ENCODE measurements at places on chromosomes 12 and 14.
A peak's percentile ranks its signal among the peaks of the same experiment; 100 is the strongest.

DNA sequence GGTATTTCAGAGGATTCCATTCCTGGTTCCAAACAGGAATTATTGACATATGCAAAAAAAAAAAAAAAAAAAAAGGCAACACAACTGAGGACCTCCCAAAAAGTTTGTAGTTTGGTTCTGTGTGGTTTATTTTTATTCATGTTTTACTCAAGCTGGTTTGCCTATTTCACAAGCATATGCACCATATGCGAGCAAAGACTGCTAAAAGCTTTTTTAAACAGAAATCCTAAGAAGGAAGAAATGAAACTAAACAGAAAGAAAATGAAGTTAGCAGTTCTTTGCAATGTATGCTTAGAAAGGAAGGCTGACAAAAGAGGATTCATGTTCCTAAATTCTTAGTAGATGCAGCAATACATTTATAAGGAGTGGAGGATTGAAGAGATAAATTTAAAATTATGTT is 487.6 kb upstream of the FLRT2 start:
- no peak for DNase-seq

DNA sequence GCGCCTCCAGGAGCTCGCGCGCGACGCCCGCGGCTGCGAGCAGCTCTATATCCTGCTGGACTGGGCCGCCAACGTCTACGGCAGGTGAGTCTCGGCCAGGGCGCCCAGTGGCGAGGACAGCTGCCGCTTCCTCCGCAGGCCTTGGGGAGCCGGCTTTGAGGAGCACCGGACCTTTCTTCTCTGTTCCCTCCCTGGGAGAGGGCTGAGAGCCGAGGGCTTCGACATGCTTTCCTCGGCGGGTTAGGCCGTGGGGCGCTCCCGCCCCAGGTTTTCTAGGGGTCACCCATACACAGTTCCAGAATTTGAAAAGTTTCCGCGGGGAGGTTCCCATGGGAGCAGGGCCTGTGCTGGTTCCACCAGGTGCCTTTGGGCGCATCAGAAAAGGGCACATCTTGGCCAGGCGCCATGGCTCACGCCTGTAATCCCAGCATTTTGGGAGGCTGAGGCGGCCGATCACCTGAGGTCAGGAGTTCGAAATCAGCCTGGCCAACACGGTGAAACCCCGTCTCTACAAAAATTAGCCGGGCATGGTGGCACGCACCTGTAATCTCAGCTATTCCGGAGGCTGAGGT is 8.2 kb downstream of the EXOC3L4 start:
- no peak for DNase-seq

- DNase-seq, result peak; percentile 66
Measured at GRCh38 chr14:37599507-37600368, 4.3 kb downstream of the TTC6 start.

DNA sequence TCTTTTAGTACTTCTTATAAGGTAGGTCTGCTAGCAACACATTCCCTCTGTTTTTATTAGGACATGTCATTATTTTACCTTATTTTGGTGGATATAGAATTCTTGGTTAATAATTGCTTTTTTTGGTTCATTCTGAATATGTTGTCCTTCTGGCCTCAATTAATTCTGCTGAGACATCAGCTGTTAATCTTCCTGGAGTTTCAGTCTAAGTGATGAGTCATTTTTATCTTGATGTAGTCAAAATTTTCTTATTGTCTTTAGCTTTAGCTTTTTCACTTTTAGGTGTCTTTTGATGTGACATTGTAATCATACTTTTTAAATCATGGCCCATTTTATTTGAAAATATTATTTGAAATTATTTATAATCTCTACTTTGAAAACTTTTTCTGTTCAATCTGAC is 104.9 kb upstream of the PMCH start:
- no peak for DNase-seq

DNA sequence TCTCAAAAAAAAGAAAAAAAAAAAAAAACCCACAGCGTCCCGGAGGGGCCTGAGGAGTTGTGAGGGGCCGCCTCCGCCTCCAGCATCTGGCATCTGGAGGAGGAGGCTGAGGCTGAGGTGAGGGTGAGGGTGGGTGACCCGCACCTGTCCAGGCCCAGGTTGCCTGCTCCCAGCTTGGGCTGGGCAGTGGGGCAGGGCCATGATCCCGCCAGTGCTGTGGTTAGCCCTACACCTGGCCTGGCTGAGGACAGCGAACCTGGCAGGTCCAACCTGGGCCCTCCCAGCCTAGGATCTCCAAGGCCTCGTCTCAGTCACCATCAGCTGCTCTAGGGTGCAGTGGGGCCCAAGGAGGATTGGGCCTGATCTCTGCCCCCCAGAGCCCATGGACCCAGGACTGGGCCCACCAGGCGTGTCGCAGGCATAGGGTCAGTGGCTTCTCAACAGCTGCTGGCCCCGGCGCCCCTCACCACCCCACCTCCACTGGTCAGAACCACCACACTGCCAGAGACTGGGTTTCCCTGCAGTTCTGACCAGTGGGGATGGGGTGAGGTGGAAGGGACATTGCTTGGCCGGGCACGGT is 36.3 kb upstream of the RCOR1 start:
- no peak for DNase-seq

DNA sequence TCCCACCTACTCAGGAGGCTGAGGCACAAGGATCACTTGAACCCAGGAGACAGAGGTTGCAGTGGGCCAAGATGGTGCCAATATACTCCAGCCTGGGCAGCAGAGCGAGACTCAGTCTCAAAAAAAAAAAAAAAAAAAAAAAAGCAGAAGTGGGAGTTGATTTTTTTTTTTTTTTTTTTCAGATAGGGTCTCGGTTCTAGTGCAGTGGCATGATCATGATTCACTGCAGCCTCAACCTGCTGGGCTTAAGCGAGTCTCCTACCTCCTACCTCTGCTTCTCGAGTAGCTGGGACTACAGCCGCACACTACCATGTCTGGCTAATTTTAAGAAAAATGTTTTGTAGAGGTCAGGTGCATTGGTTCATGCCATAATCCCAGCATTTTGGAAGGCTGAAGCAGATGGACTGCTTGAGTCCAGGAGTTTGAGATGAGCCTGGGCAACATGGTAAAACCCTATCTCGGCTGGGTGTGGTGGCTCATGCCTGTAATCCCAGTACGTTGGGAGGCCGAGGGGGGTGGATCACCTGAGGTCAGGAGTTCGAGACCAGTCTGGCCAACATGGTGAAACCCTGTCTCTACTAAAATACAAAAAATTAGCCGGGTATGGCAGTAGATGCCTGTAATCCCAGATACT is 16.3 kb upstream of the HSP90AA1 start:
- no peak for DNase-seq

DNA sequence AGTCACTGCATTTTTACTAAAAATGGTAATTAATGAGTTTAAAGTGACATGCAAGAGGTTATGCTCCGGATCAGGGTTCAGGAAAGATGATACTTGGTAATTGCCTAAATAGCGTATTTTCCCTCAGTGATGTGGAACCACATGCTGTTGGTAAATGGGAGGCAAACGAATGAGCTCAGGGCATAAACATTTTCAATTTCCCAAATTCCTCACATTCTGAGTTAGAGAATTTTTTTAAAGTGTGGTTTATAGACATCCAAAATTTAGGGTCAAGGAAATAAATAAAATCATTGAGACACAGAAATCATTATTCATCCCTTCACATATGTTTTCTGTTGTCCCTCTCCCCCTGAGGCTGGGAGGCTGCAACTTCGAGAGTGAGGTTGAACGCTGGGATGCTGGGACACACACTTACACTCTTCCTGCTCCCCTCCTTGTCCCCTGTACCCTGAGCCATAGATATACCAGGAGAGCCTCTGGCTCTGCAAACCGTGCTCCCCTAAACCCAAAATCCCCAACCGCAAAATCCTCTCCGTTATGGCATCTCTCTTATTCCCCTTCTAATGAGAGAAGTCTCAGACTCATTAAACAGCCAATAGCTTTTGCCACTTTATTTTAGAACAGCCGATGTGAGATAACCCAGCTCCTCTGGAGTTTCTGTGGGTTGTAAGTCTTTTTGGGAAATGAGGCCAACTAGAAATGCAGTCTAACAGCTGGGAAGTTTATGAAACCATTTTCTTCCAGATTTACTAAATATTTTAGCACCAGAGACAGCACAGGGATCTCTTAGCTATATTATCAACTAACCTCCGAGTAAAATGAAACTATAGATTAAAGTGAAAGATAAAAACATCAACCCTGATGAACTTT is 21.4 kb upstream of the ADGRD1 start:
- no peak for DNase-seq

DNA sequence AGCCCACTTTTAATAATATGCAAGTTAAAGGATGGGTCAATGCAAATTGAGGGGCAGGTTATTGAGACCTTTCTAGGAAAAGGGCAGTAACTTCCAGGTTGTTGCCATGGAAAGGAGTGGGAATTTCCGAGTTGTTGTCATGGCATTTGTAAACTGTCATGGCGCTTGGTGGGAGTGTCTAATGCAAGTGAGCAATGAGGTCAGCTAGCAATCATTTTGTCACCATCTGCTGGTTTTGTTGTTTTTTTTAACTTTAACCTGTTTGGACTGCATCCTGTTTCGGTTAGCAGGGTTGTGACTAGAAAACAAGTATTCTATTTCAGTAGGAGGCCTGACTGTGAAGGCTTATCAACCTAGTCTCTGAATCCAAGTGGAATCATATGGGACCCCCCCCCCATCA is 85.8 kb upstream of the TSPAN11 start:
- no peak for DNase-seq

DNA sequence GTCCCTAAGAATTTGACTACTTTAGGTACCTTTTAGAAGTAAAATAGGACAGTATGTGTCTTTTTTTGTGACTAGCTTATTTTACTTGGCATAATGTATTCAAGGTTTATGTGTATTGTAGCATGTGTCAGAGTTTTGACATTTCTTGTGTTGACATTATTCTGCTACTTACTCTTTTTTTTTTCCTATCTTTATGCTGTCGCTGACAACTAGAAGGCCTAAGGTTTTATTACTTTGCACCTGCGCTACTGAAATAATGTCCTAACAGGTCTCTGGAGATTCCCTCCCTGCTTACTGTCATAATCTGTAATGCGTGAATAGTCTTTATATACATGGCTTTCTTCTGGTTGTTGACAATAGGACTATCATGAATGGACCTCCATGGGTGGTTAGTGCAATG is 43.0 kb downstream of the PDE3A start:
- DNase-seq, result no peak

DNA sequence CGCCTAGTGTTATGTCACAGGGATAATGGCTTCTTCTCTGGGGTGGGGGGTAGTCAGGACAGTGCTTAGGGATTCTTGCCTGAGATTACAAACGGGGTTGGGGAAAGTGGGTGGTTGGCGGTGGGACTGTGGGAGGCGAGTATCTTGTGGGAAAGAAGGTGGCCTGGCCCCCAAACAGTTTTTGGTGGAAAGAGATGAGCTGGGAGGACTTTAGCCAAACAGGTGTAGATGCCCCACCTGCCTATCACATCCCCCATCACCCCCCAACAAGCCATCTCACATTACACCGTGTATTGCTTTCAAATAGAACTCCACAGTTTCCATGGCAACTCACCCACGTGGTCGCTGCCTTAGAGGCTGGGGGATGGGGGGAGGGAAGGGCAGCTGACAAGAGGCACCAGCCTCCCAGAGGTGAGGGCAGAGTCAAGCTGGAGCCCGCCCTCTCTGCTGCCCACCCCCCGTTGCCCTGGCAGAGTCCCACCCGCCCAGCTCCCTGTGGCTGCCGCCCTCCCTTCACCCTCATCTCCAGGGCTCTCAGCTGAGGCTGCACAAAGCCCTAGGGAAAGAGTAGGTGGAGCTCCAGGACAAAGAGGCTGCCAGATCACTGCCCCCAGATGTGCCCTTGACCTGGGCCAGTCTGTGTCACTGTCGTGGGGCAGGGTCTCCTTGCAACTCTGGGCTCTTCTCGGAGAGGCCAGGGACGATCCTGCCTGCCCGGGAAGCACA is 98.3 kb downstream of the LRRC74A start:
- peak; percentile 75 for DNase-seq

- no peak for DNase-seq
Measured at GRCh38 chr12:43111608-43112007, 440.4 kb downstream of the ADAMTS20 start.

- no peak for DNase-seq
Measured at GRCh38 chr12:52050116-52050757, 1.0 kb upstream of the NR4A1 start.

DNA sequence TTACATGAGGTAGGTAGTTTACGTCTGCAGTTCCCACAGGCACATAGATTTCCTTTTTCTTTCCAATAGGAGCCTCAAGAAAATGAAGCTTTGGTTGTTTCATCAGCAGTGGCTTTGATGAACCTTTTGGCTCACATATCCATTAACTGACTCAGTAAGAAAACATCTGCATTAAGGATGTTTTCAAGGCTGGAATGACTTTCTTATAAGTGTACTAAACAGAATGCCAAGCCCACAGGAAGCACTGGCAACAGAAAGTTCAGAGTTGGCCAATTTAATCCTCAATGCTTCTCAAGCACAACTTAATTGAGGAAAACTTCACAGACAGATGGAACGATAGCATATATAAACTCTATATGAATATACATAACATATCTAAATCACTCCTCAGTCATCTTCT is 63.5 kb downstream of the ST8SIA1 start:
- no peak for DNase-seq

DNA sequence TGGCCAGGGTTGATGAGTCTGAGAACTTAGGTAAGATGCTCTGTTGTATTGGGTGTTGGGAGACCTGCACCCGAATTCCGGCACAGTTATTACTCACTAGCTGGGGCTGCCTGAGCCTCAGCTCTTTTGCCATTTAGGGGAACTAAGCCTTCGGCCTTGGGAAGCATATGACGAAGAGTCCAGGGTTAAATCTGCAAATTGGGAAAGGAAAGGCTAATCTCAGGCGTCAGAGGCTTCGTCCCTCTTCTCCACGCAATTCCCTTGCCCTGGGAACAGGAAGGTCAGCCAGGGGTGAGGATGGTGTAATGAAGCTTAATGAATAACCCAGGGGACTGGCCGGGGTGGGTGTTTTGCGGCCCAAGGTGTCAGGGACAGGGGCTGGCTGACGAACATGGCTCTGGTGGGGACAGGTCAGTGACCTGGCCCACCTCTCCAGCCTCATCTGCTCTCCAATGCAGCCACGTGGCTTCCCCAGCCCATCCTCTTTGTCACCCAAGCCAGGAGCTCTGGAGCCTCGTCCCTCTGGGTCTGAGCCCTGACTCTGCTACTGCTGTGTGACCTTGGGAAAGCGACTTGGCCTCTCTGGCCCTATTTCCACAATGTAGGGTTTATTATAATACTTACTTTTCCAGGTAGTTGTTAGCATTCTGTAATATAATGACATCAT is 3.8 kb upstream of the SDSL start:
- DNase-seq, result no peak

DNA sequence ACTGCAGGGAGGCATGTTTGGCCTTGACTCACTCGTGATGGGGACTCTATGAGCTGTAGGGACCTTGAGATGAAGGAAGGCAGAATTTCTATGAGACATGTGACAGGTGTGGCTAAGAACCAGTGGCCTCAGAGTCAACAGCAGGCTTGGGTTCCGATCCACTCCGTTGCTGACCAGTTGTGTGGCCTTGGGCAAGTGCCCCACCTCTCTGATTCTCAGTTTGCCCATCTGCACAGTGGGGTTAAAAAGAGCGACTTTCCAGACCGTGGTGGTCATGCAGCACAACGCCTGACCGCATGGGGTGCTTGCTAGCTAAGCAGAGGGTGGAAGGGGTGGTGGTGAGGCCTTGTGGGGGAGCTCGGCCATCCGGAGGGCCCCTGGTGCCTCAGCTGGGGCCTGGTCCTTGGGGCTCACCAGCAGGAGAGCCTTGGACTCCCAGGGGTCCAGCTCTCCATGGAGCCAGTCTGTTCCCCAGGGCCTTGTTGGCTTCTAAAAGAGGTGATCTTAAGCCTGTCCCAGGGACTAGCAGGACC is 18.5 kb downstream of the PAPLN start:
- no peak for DNase-seq

- DNase-seq, result peak; percentile 85
Measured at GRCh38 chr12:103548622-103549601, 38.2 kb upstream of the STAB2 start.
